ENCODE measurements at places on chromosomes 16 and 17. TPM values are rescaled to one million over a fixed set of nuclear protein-coding genes. Genes with fewer than 3 reads are reported as not detected.

GRCh38 chr17:78940708-78941107 is 15.5 kb upstream of the TIMP2 start:
- DNase-seq, result no peak
- no peak overlapping the region for H3K4me3 ChIP-seq
- H3K4me1 ChIP-seq, result peaks cover under 1% of the 10 kb centered on the region
- no peaks in the 10 kb centered on the region for H3K36me3 ChIP-seq
- no peak overlapping the region for H3K27ac ChIP-seq

GRCh38 chr16:78225919-78226318 is 126.5 kb downstream of the WWOX start:
- no peak overlapping the region for H3K4me3 ChIP-seq
- no peak overlapping the region for H3K27ac ChIP-seq
- H3K27me3 ChIP-seq, result no peaks in the 10 kb centered on the region
- no peak for DNase-seq
- H3K36me3 ChIP-seq, result no peaks in the 10 kb centered on the region

GRCh38 chr16:79267781-79268180 is 332.8 kb downstream of the MAF start:
- DNase-seq, result no peak
- H3K36me3 ChIP-seq, result no peaks in the 10 kb centered on the region
- H3K4me3 ChIP-seq, result no peak overlapping the region
- H3K27me3 ChIP-seq, result peaks cover 16% of the 10 kb centered on the region
- peaks cover 10% of the 10 kb centered on the region for H3K4me1 ChIP-seq
- H3K27ac ChIP-seq, result no peak overlapping the region

- no peaks in the 10 kb centered on the region for H3K27me3 ChIP-seq
- peaks cover 7% of the 10 kb centered on the region for H3K36me3 ChIP-seq
- no peaks in the 10 kb centered on the region for H3K4me1 ChIP-seq
- DNase-seq, result no peak
Measured at GRCh38 chr17:47611372-47612350, 38.1 kb upstream of the KPNB1 start.

GRCh38 chr17:77493901-77494663 is 353.3 kb downstream of the SEC14L1 start:
- no peaks in the 10 kb centered on the region for H3K27me3 ChIP-seq
- no peak overlapping the region for H3K27ac ChIP-seq
- no peak for DNase-seq
- no peak overlapping the region for H3K4me3 ChIP-seq

- no peak overlapping the region for H3K4me3 ChIP-seq
- no peak for DNase-seq
- peaks cover 25% of the 10 kb centered on the region for H3K36me3 ChIP-seq
Measured at GRCh38 chr16:66720766-66721165, 24.2 kb upstream of the CMTM4 start.

DNA sequence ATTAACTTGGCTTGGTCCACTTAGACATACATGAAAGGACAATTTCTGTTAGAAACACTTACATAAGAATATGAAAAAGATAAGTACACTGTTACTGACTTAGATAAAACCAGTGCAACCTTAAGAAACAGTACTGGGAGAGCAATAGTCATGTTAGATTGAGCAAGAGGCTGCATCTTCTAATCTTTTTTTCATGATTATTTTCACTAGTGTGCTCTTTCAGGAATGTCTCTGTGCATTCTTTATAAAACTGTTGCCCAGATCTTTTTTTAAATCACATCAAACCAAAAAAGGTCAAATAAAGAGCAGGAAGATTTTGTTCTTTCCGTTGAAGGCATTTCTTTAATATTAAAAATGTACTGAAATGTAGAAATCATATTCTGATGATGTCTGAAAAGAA is 100.7 kb upstream of the AXIN2 start:
- H3K4me1 ChIP-seq, result peaks cover 21% of the 10 kb centered on the region
- peaks cover 8% of the 10 kb centered on the region for H3K36me3 ChIP-seq
- DNase-seq, result no peak
- H3K27me3 ChIP-seq, result no peaks in the 10 kb centered on the region
- no peak overlapping the region for H3K4me3 ChIP-seq

GRCh38 chr17:36133602-36134236 is 30.1 kb downstream of the CCL4 start:
- no peak overlapping the region for H3K27ac ChIP-seq
- DNase-seq, result no peak
- no peaks in the 10 kb centered on the region for H3K36me3 ChIP-seq
- H3K4me3 ChIP-seq, result no peak overlapping the region

TCAP gene
- 1.9 TPM for total RNA-seq

GRCh38 chr17:19013806-19014627 is 9.5 kb upstream of the FAM83G start:
- DNase-seq, result no peak
- no peaks in the 10 kb centered on the region for H3K36me3 ChIP-seq
- no peaks in the 10 kb centered on the region for H3K27me3 ChIP-seq
- H3K4me3 ChIP-seq, result no peak overlapping the region
- H3K4me1 ChIP-seq, result no peaks in the 10 kb centered on the region

GRCh38 chr16:69611103-69611640 is 45.4 kb downstream of the NFAT5 start:
- peaks cover 17% of the 10 kb centered on the region for H3K4me1 ChIP-seq
- H3K36me3 ChIP-seq, result no peaks in the 10 kb centered on the region
- H3K4me3 ChIP-seq, result no peak overlapping the region

DNA sequence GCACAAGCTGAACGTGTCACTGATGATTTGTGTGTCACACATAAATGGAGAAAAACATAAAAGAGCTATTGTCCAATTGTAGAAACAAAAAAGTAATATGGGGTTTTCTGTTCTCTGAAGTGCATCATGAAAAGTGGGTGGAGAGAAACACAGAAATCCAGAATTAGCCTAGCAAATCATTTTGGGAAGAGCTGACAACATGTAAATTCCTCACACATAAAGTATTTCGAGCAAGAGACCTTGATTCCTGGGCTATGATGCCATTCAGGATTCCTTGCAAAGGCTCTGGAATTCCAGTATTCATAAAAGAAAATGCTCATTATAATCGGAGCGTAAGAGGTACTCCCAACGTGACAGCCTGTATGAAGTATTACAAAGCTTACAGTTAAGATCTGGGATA is 1.1 kb downstream of the DCUN1D3 start:
- peaks cover 4% of the 10 kb centered on the region for H3K36me3 ChIP-seq
- H3K27me3 ChIP-seq, result no peaks in the 10 kb centered on the region
- H3K27ac ChIP-seq, result peak overlapping the region; percentile 31

DNA sequence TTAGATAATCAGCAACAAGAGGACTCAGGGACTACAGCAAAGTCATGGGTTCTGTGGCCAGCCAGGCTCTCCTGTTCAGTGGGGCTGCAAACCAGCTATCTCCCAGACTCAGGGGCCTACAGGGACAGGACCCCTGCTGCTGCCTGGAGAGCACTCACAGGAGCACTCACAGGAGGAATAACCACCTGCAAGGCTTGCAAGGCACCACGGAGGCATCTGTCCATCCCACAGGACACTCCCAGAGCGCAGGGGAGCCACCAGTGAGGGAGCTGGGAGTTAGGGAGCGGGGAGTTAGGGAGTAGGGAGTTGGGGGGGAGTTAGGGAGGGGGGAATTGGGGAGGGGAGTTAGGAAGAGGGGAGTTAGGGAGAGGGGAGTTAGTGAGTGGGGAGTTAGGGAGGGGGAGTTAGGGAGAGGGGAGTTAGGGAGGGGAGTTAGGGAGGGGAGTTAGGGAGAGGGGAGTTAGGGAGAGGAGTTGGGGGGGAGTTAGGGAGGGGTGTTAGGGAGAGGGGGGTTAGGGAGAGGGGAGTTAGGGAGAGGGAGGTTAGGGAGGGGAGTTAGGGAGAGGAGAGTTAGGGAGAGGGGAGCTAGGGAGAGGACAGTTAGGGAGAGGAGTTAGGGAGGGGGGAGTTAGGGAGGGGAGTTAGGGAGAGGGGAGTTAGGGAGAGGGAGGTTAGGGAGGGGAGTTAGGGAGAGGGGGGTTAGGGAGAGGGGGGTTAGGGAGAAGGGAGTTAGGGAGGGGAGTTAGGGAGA is 5.7 kb downstream of the CANT1 start:
- no peak overlapping the region for H3K4me3 ChIP-seq
- DNase-seq, result no peak
- no peaks in the 10 kb centered on the region for H3K27me3 ChIP-seq

- H3K4me3 ChIP-seq, result no peak overlapping the region
- no peak overlapping the region for H3K27ac ChIP-seq
- no peak for DNase-seq
- no peaks in the 10 kb centered on the region for H3K27me3 ChIP-seq
- no peaks in the 10 kb centered on the region for H3K36me3 ChIP-seq
Measured at GRCh38 chr16:66391726-66392670, 25.5 kb downstream of the CDH5 start.

PLLP gene
- 0.79 TPM for total RNA-seq
